ENCODE measurements at places on chromosomes 4 and X.

DNA sequence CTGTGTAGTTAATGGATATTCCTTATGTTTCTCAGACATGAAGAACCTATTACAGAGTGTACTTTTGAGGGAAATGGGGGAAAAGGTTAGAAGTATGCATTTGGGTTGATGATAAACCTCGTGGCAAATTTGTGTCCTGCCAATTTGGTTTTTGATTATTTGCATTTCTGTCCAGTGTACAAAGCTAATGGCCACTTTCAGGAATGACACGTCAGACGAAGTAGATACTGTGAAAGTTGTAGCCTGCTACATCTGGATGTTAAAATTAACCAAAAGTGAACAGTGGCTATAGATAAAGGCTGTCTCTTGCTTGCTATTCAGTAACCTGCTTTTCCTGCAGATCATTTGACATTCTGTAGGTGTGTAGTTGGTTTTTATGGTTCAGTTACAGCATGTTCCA lies 1.0 kb downstream of the PRDX4 start:
- DNase-seq = no peak

GRCh38 chr4:108612365-108612764 lies 8.0 kb upstream of the RPL34 start:
- DNase-seq = no peak

- DNase-seq = no peak
Observed at GRCh38 chr4:187732524-187732923, 263.0 kb upstream of the ZFP42 start.

GRCh38 chr4:78592088-78592783 lies 40.7 kb downstream of the ANXA3 start:
- DNase-seq = no peak

DNA sequence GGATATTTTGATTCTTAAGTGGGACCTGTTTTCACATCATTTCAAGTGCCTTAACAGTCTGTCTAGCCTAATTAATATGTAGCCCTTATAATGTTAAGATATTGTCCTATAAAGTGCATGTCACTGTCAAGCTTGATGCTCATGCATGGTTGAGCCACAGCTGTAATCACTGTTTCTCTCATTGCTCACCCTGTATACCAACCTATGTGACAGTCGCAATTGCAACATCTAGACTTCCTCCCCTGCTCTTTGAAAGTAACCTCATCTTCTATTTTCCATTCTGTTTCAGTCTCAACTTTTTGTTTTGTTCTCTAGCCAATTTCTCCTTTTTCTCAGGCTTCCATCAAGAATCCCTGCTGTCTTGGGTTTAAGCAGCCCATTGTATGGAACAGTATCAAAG lies 24.4 kb upstream of the MSL3 start:
- no peak for DNase-seq

DNA sequence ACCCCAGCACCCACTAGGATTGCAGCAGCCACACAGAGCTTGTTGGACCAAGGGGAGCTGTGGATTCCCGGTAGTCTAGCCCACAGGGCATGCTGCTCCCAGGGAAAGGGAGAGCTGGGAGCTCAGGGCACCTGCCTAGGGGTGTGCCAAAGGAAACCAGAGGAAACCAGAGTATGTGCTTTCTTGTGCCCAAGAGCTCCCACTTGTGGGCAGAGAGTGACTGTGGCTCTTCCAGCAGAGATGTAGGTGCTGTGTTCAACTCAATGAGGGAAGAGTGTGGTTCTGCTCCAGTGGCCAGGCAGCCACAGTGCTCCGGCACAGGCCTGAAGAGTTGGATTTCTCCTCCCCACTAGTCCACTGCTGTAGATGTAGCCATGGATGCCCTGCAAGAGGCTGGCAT lies 1050.0 kb upstream of the INTU start:
- no peak for DNase-seq

- peak; percentile 43 for DNase-seq
Observed at GRCh38 chr4:124060261-124060918, 652.1 kb downstream of the ANKRD50 start.

GRCh38 chrX:150913511-150913910 lies 15.0 kb upstream of the CD99L2 start:
- no peak for DNase-seq

DNA sequence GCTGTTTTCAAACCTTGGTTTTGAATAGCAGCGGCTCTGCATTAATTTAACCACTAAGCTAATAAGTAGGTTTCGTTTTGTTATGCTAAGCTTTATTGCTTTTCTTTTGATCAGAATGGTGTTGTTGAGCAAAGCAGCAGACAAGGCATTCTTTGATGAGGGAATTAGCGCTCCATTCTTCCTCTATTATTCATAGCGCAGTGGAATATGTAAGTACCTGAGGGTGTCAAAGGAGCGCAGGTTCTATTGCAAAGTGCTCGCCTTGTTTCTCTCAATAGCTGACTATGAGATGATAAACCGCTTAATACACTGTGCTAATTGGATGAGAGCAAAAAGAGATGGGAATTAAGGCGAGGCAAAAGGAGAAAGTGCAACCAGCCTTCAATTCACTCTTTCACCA lies 16.3 kb downstream of the ARX start:
- peak; percentile 57 for DNase-seq

GRCh38 chrX:38103857-38104812 lies 97.8 kb downstream of the SYTL5 start:
- DNase-seq = no peak

DNA sequence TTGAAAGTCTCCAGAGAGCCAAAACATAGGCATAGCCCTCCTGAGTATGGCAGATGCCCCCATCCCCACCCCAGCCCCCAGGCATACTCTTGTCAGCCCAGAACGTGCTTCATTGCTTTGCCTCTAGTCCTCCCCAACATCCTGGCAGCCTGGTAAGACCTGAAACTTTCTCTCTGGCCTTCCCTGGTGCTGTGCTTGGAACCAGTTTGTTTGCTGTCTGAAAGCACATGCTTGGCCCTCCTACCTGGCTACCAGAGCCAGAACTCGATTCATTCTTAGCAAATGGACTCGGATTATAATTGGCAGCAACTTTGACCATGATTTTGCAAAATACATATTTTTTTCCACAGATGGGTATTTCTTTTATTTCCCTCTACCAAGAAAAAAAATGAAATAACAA lies 248.1 kb downstream of the USP46 start:
- no peak for DNase-seq

DNA sequence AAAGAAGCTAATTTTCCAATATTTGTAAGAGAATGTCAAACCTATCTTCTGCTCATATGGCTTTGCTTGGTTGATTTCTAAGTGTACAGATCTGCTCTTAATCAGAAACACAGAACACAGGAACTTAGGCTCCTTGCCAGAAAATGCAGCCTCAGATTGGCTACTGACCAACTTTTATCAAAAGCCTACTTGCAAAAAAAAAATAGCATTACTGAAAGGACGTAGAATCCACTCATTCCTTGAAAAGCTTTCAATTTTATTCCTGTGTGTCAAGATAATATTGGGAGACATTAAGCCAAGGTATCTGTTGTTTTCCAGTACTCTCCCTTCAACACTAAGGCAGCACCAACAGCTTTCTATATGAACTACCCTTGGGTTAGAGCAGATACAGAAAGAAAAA lies 127.6 kb upstream of the INTU start:
- DNase-seq = peak; percentile 86

- DNase-seq = no peak
Observed at GRCh38 chr4:148196164-148196563, 246.1 kb downstream of the NR3C2 start.

DNA sequence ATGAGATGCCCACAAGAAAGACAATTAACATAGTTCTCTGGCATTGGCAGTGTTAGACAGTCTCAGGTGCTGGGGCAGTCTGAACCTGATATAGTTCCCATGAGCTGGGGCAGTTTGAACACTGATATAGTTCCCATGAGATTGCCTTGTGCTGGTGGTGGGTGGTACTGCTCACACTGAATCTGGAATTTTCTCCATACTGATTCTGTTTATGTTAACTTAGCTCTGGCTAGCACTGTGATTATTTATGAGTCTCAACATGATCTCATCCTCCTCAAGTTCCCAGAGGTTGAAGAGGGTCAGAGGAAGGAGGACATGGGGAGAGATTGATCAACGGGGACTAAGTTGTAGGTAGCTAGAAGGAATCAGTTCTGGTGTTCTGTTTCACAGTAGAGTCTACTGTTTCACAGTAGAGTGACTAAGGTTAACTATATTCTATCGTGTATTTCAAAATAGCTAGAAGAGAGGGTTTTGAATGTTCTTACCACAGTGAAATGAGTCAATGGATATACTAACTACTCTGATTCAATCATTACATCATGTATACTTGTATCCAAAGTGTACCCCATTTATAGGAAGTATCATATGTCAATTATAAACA lies 379.9 kb downstream of the ADAM29 start:
- DNase-seq = no peak

DNA sequence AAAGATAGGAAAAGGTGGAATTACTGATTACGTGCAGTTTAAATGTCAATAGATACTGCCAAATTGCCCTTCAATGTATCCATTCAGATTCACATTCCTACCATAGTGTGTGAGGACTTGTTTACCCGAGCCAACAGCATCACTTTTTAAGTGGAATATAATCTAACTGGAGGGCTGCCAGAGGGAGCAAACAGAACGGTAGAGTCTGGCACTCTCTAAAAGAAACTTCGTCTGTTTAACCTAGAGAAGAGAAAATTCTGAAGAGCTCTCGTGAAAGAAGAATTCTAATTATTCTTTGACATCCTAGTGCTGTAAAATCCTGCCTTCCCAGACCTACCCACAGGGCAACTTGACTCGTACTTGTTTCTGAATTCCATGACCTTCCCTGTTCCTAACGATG lies 23.2 kb downstream of the SMIM43 start:
- peak; percentile 61 for DNase-seq

DNA sequence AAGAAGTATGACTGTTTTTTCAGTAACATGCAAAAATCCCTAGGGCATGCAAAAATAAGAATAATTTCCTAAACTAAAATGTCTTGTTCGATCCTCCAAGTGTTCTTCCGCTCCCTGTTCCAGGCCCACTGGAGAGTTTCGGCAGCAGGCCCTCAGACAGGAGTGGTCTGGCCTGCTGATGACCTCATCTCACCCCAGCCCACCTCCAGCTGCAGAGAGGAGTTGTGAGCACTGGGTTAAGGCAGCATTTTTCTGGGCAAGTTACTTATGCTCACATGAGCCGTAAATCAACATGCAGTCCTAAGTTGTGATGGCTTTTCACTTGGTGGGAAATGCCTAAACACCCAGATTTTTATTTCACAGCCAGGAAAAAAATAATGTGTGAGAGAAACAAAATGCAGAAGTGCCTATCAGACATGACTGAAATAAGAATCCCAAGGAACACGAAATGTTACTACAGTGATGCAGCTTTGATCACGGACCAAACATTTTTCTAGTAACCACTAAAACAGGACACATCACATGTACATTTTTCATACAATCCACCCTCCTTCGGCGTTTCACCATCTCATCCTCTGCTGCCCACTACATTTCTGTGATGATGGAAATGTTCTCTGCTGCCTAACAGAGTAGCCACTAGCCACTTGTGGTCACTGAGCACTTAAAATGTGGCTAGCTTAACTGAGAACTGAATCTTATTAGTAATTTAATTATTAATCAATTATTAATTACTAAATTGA lies 153.3 kb upstream of the TBL1X start:
- no peak for DNase-seq

GRCh38 chrX:46803140-46803539 lies 33.7 kb upstream of the RP2 start:
- no peak for DNase-seq

DNA sequence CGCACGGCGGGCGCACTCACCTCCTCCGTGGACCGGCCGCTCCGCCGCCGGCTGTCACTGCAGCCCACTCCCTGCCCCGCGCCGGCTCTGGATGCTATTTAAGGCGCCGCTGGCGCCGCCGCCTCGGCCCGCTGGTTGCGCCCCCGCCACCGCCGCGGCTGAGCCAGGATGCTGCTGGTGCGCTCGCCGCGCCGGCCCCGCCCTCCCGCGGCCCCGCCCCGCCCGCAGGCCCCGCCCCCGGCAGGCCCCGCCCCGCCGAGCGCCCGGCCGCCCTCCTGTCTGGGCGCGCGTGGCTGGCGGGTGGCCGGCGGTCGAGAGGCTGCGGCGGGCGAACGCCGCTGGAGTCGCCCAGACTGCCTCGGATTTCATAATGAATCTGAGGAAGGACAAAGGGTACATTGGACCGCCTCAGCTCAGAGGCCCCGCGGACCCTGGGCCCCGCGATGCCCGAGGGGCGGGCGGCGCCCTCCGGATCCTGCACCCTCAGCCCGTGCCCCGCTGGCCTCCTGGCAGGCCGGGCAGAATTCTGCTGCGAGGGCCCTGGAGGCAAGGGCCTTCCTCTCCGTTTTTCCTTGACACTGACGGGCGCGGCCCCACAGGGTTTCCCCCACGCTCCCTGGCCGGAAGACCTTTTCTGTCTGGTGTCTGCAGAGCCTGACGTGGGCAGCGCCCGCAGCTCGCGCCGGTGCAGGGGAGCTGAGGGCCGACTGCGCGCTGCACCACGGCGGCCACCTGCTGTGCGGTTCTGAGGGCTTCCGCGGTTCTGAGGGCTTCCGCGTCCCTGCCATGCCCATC lies at the start of gene ACSL1:
ACSL1 (minus strand) TSS at position 73 of the 795 bp plus-strand sequence. CDS start 22,454 bp downstream, outside the sequence.
- DNase-seq = peak; percentile 92

- peak; percentile 9 for DNase-seq
Observed at GRCh38 chrX:104172121-104172520, 5.9 kb downstream of the FAM199X start.

DNA sequence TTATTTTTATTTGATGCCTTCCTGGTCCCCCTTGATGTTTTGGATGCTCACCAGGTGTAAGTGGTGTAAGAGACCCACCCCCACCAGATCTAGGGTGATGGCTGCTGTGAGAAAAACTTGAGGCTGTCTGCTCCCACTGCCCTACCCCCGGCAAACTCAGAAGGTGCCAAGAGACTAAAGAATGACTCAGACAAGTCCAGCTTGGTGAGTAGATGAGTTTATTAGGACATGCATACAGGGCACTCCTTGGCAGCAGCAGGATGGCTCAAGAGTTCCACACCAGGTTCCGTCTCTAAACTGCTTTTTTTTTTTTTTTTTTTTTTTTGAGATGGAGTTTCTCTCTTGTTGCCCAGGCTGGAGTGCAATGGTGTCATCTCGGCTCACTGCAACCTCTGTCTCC lies 84.0 kb upstream of the HPF1 start:
- DNase-seq = peak; percentile 11

DNA sequence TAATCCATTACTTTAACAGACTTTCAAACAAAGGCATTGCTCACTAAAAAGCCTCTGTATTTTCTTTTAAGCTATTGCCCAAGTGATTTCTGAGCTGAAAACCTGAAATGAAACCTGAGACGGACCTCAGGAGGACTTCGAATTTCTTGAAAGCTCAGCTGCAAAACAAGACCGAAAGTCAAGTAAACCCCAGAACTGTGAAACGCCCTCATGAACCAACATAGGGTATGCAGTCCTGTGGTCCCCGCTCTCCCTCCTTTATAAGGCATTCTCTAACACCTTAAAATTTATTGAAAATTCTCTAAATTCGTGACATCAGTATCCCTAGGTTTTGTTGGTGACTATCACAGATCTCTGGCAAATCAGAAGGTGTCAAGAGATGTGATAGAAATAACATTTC lies 91.8 kb downstream of the SHISA3 start:
- no peak for DNase-seq

DNA sequence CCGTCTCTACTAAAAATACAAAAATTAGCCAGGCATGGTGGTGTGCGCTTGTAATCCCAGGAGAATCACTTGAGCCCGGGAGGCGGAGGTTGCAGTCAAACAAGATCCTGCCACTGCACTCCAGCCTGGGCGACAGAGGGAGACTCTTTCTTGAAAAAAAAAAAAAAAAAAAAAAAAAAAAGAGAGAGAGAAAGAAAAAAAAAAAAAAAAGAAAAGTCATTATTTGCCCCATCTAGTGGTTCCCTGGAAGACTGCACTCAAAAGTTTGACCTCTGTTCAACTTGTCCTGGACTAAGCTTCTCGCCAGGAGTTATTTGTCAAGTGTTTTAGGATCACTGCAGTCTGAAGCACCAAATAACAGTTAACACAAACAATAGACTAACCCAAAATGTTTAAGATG lies 45.3 kb upstream of the KCTD8 start:
- DNase-seq = peak; percentile 23

- DNase-seq = peak; percentile 83
Observed at GRCh38 chr4:98657531-98658286, 702 bp downstream of the TSPAN5 start.

Measured in astrocyte of the hippocampus (primary cell).